Neural crest cell (in vitro differentiated cells): ENCODE measurements at places on chromosomes 2 and 18. TPM values are rescaled to one million over a fixed set of nuclear protein-coding genes. Genes with fewer than 3 reads are reported as not detected.

The PROC gene
- not detected in 2 replicates for total RNA-seq

The PLCL1 gene
- 0.32 and 0.72 TPM in 2 replicates for total RNA-seq

The CETN1 gene
- total RNA-seq: not detected in 2 replicates

The SUCLG1 gene
- total RNA-seq: 51.5 and 52.7 TPM in 2 replicates

The ITGA6 gene
- total RNA-seq: 36.8 and 37.7 TPM in 2 replicates

The IL1F10 gene
- total RNA-seq: not detected in 2 replicates

The CFAP210 gene
- 1.0 and 2.3 TPM in 2 replicates for total RNA-seq

The GIGYF2 gene
- 70.3 and 71.4 TPM in 2 replicates for total RNA-seq

The RAB17 gene
- total RNA-seq: not detected in 2 replicates

The HJURP gene
- 62.3 and 63.6 TPM in 2 replicates for total RNA-seq

The ZNF142 gene
- total RNA-seq: 50.0 and 58.2 TPM in 2 replicates

The RAB6C gene
- 0.16 TPM in 1 of 2 replicates, not detected in the other for total RNA-seq

The ANKRD44 gene
- total RNA-seq: 11.2 and 13.5 TPM in 2 replicates

The XIRP2 gene
- 0.05 TPM in 1 of 2 replicates, not detected in the other for total RNA-seq

The IL1R2 gene
- not detected in 2 replicates for total RNA-seq

The PRSS56 gene
- total RNA-seq: 52.4 and 54.2 TPM in 2 replicates

The PMAIP1 gene
- total RNA-seq: 4.2 and 4.6 TPM in 2 replicates

The LCT gene
- total RNA-seq: 0.14 and 0.19 TPM in 2 replicates

The GPR45 gene
- 0.30 TPM in 1 of 2 replicates, not detected in the other for total RNA-seq

The RNF181 gene
- total RNA-seq: 67.9 and 75.8 TPM in 2 replicates

The C1GALT1C1L gene
- total RNA-seq: not detected in 2 replicates

The CPO gene
- total RNA-seq: 0.25 and 0.47 TPM in 2 replicates

The SLC9A4 gene
- not detected in 2 replicates for total RNA-seq

The LYPD1 gene
- total RNA-seq: 15.1 and 17.4 TPM in 2 replicates

The MROH2A gene
- not detected in 2 replicates for total RNA-seq

The STAT4 gene
- 1.0 and 1.4 TPM in 2 replicates for total RNA-seq

The GNLY gene
- total RNA-seq: not detected in 2 replicates

The TFPI gene
- 7.0 and 8.0 TPM in 2 replicates for total RNA-seq

The SULT1C2 gene
- 0.19 TPM in 1 of 2 replicates, not detected in the other for total RNA-seq

The GAL3ST2 gene
- total RNA-seq: 0.28 TPM in 1 of 2 replicates, not detected in the other

The VAMP5 gene
- total RNA-seq: 0.50 and 1.5 TPM in 2 replicates

The CHN1 gene
- 58.7 and 61.0 TPM in 2 replicates for total RNA-seq

The TEX51 gene
- not detected in 2 replicates for total RNA-seq

The DAPL1 gene
- total RNA-seq: not detected in 2 replicates

The MFSD6 gene
- total RNA-seq: 1.5 and 2.1 TPM in 2 replicates

The IL36RN gene
- not detected in 2 replicates for total RNA-seq

The IGFBP2 gene
- total RNA-seq: 365 and 366 TPM in 2 replicates

The C2orf78 gene
- total RNA-seq: not detected in 2 replicates

The PNO1 gene
- 20.3 and 20.8 TPM in 2 replicates for total RNA-seq

The EVA1A gene
- 3.6 and 3.8 TPM in 2 replicates for total RNA-seq

The ITPRIPL1 gene
- total RNA-seq: 24.2 and 25.6 TPM in 2 replicates

The ELP2 gene
- 80.4 and 94.1 TPM in 2 replicates for total RNA-seq

The GPR17 gene
- 6.4 and 7.7 TPM in 2 replicates for total RNA-seq

The ZNF385B gene
- total RNA-seq: 2.1 and 3.4 TPM in 2 replicates

The KCNE4 gene
- 0.09 TPM in 1 of 2 replicates, not detected in the other for total RNA-seq

The EMX1 gene
- total RNA-seq: not detected in 2 replicates

The TMBIM1 gene
- total RNA-seq: 8.0 and 8.5 TPM in 2 replicates

The AQP4 gene
- not detected in 2 replicates for total RNA-seq

The PCBP1 gene
- total RNA-seq: 365 and 382 TPM in 2 replicates

The BOD1L2 gene
- total RNA-seq: not detected in 2 replicates

The USP40 gene
- 25.3 and 28.3 TPM in 2 replicates for total RNA-seq

The ERBB4 gene
- 10.2 and 11.0 TPM in 2 replicates for total RNA-seq

The ST8SIA5 gene
- total RNA-seq: 0.79 and 2.7 TPM in 2 replicates

The TMEM37 gene
- total RNA-seq: 4.7 and 5.3 TPM in 2 replicates

The LYG1 gene
- 1.7 and 1.9 TPM in 2 replicates for total RNA-seq

The GKN1 gene
- not detected in 2 replicates for total RNA-seq

The HOXD13 gene
- not detected in 2 replicates for total RNA-seq

The CYBRD1 gene
- 10.0 and 11.8 TPM in 2 replicates for total RNA-seq
